Right hindlimb (tissue), 1 donor: ENCODE measurements at places on chromosomes 16 and 17.

DNA sequence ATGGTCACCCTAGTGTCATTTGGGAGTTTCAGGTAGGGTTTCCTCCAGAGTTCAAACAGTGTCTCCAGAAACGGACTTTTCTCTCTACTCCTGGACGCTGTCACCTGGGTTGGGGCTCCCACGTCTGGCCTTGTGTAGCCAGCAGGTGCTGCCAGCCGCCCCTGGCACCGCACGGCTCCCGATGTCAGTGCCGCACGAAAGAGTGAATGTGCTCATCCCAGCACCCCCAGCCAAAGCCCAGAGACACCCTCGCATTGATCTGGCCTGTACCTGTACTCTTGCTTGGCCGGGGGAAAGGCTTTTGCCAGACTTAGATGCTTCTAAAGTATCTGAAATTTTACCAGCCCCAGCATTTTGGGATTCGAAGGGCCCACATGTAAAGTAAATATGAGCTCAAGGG lies 351.9 kb downstream of the C16orf95 start:
- no peak for DNase-seq

- no peak for DNase-seq
Observed at GRCh38 chr17:50519141-50519834, 11.0 kb downstream of the MYCBPAP start.

DNA sequence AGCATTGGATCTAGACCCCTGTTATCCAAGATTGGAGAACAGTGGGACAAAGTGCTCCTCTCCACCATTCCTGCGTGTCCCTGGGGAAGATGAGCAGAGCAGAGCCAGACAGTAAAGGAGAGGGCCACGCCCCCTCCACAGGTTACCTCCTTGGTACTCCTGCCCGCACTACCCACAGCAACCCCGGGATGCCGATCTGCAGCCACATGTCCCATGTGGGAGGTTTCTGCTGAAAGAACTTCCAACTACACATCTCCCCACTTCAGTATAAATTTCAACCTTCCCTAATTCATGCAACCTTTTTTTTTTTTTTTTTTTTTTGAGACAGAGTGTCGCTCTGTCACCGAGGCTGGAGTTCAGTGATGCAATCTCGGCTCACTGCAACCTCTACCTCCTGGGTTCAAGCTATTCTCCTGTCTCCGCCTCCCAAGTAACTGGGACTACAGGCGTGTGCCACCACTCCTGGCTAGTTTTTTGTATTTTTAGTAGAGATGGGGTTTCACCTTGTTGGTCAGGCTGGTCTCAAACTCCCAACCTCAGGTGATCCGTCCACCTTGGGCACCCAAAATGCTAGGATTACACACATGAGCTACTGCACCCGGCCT lies 2.3 kb downstream of the RAB37 start:
- no peak for DNase-seq

- DNase-seq: no peak
Observed at GRCh38 chr16:892536-893255, 78.1 kb downstream of the LMF1 start.

- no peak for DNase-seq
Observed at GRCh38 chr16:81810894-81811538, 31.9 kb downstream of the PLCG2 start.

DNA sequence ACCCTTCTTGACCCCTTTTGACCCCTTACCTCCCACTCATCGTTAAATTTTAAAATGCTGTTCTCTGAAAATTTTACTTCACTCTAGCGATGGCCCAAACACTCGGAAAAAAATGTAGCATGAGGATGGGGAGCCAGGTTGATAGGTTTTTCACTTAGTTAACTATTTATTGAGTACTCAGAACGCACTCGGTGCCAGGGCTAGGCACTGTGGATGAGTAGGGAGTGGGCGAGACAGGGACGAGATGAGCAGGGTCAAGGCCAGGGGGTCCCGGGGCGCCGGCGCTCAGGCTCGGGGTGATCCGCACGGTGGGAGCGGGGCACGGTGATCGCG lies 392 bp downstream of the ZSCAN32 start:
- no peak for DNase-seq

DNA sequence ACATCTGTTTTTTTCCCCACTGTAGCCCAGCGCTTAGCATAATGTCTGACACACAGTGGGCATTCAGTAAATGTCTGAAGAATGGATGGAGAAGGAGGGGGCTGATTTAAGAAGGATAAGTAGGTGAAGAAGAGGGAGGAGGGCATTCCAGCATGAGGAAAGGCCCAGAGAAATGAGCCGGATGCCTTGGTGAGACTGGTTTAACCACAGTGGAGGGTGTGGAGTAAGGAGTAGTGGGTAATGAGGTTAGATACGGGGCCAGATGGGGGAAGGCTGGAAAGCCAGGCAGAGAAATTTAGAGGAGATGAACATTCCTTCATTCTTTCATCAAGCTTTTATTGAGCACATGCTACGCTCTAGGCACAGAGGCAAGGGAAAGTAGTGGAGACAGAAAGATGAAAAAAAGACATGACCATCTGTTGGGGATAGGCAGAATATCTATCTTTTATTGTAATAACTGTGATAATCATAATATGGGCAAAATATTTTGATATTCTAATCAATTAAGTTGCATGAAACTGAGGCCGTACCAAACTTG lies 43.7 kb upstream of the NFAT5 start:
- DNase-seq: no peak

- DNase-seq: no peak
Observed at GRCh38 chr17:56489980-56490379, 103.5 kb upstream of the NOG start.

DNA sequence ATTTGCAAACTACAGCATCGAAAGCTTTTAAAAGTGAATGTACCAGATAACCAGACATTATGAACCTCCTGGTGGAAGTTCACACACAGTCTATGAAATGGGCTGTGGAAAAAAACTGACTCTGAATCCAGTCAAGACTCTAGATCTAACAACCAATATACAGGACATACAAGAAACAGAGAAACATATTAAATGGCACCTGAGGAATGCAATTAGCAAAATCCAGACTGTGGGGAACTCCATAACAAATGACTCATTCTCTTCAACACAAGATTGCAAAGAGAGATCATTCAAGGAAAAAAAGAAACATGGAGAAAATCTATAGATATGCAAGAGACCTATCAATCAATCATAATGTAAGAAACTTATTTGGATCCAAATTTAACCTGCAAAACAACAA lies 119.0 kb downstream of the MYO1D start:
- DNase-seq: no peak

DNA sequence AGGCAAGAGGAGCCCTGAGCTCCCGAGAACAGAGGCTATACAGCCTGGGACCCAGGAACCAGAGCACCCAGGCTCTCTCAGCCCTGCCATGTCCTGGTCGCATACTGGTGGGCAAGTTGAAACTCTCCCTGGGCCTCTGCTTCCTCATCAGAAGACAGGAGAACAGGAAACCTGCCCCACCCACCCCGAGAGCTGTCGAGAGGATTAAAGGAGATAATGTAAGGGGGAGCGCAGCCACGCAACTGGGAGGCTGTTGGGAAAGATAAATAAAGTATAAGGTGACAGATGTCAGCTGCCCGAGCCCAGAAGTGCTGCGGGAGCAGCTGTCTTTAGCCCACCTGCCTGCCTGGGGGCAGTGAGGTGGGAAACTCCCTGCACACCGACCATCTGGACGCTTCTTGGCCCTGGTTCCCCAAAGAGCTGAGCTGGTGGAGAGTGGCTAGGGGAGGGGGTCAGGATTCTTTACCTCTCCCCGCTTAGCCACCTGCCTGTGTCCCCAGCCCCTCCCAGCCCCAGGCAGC lies 6.8 kb downstream of the KIF19 start:
- DNase-seq: no peak

- no peak for DNase-seq
Observed at GRCh38 chr16:2856061-2856670, 1.8 kb downstream of the PRSS22 start.

DNA sequence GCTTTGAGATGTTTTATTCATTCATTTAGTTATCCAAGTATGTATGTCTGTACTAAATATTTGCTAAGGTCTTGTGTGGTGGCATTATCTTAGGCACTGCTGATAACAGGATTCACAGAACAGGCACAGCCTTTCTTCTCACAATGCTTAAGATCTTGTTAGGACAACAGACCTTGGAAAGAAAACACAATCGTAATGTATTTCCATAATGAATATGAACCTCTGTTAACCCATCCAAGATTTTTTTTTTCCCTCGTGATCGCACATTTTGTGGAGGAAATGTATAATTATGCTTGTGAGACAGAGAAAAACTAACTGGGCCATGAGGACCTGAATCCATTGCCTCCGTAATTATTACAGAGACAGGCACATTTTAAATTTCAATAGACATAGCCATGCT lies 121.9 kb downstream of the NPIPB5 start:
- no peak for DNase-seq

- DNase-seq: no peak
Observed at GRCh38 chr16:31676731-31677130, 149.0 kb downstream of the AHSP start.

- no peak for DNase-seq
Observed at GRCh38 chr17:16999931-17000625, 28.2 kb upstream of the TNFRSF13B start.

DNA sequence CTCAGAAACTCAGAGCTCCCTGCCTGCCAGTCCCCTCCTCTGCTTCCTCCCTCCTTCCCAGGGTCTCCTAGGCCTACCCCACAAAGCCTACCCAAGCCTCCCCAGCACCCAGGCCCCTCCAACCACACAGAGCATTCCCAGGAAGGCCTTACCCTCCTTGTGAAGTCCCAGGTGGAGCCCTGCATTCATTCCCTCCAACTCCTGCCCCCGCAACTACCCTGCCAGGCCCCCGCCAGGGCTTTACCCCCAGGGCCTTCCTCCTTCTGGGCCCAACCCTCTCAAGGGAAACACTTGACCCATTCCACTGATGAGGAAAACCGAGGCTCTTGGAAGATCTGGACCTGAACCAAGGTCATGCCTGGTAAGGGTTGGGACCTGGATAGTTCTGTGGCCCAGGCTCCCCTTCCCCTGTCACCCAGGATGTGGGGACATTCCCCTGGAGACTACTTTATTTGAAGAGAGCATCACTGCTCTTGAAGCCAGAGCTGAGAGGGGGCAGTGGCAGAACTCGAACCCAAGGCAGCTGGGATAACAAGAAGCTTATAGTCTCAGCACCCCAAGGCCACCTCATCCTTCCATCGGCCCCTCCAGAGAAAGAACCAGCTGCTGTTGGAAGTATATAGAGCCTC lies 12.5 kb downstream of the PLLP start:
- DNase-seq: no peak

GRCh38 chr17:57335195-57335792 lies 79.0 kb downstream of the MSI2 start:
- DNase-seq: no peak

- no peak for DNase-seq
Observed at GRCh38 chr16:54547052-54547451, 260.5 kb upstream of the IRX3 start.

DNA sequence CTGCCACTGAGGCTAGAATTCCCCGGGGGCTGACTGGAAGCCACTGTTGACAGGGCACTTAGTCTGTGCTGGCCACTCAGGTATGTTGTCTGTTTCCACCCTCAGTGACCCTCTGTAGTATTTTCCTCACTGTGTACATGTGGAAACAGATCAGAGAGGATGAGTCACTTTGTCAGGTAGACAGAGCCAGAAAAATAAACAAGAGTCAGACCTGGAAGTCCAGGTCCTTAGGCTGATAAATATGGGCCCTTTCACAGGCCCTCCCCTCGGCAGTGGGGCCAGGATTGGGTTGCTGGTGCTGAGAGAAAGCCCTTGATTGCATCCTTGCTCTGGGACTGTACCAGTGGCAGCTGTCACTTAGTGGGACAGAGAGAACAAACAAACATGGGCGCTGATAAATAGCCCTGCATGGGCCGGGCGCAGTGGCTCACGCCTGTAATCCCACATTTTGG lies 21.3 kb downstream of the PGS1 start:
- no peak for DNase-seq

DNA sequence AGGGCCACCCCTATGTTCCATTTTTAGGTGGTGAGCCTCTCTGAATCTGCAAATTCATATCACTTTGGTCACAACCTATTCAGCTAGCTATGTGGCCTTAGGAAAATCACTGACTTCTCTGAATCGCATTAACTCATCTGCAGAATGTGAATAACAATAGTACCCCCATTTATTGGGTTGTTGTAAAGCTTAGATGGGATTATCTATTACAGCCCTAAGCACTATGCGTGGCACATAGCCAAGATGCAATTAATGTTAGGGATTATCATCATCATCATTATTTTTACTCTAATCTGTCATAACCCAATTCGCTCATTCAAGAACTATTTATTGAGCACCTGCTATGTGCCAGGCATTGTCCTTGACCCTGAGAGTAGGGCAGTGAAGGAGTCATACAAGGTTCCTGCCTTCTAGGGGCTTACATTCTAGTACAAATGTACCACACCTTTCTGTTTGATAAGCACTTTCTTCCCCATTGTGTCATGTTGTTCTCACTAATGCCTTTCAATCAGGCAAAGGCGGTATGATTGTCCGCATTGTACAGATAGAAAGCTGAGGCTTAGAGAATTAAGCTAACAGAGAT lies 38.5 kb downstream of the CHD9 start:
- no peak for DNase-seq

- peak; percentile 56 for DNase-seq
Observed at GRCh38 chr16:85781695-85782370, 17.5 kb downstream of the EMC8 start.

GRCh38 chr16:28326881-28327610 lies 34.7 kb downstream of the SBK1 start:
- DNase-seq: no peak

GRCh38 chr16:56606071-56606475 lies 2.3 kb upstream of the MT2A start:
- no peak for DNase-seq

GRCh38 chr17:14092808-14093207 lies 23.5 kb downstream of the COX10 start:
- no peak for DNase-seq

DNA sequence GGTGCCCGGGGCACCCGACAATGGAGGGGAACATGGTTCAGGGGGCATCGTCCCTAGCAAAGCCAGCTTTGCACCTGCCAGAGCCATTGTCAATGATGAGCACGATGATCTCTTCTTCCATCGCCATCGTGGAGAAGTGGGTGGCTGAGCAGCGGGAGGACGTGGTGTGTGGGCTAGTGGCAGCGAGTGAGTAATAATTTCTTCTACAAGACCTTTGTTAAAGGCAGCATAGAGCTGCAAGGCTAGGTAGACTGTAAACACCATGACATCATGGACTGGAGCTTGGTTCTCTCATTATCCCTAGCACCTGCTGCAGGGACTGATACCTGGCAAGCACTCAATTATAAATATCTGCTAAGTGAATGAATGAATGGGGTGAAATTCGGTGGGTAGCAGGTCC lies 6.7 kb upstream of the HEATR3 start:
- no peak for DNase-seq

GRCh38 chr16:89575247-89576152 lies at the start of gene CPNE7:
CPNE7 (plus strand) TSS chr16:89575758; CDS start chr16:89575898, 140 bp downstream.
- DNase-seq: no peak
